Activated naive CD4-positive, alpha-beta T cell (primary cell): ENCODE measurements at places on chromosomes 12 and 14.

- DNase-seq: no peak
Observed at GRCh38 chr14:103480595-103480994, 42.0 kb downstream of the CKB start.

- no peak for DNase-seq
Observed at GRCh38 chr12:10739157-10740118, 16.3 kb upstream of the YBX3 start.

- DNase-seq: no peak
Observed at GRCh38 chr12:43208627-43209026, 343.4 kb downstream of the ADAMTS20 start.

DNA sequence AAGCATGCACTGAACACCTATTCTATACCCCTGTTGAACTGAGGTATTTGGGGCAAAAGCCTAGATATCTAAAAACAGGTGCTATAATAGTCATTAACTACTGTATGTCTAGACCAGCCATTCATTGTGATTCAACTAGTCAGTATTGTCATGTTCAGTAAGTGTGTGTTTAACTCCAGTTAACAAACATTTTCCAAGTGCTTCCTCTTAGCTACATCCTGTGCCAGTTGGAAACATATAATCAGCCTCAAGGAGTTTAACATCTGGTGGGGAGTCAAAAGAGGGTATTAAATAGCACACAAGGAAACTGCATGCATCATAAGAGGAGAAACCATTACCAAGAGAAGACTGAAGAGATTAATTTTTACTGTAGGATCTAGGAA is 20.4 kb downstream of the TMTC1 start:
- no peak for DNase-seq

GRCh38 chr14:50784683-50785456 is 46.1 kb downstream of the NIN start:
- no peak for DNase-seq

DNA sequence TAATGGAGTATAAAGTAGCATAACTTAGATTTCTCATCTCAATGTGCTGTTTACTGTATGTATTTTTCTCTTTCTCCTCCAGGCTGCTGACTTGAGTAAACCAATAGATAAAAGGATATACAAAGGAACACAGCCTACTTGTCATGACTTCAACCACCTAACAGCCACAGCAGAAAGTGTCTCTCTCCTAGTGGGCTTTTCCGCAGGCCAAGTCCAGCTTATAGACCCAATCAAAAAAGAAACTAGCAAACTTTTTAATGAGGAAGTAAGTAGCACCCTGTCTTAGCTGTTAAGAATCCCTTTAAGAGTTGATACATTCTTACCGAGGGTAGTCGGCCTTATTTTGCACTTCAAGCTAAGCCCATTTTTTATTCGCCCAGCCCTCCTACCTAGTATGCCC is 55.2 kb downstream of the WDR20 start:
- no peak for DNase-seq

- DNase-seq: no peak
Observed at GRCh38 chr12:102407776-102408486, 72.4 kb downstream of the IGF1 start.

GRCh38 chr14:91654836-91655235 is 77.0 kb downstream of the CATSPERB start:
- DNase-seq: no peak

DNA sequence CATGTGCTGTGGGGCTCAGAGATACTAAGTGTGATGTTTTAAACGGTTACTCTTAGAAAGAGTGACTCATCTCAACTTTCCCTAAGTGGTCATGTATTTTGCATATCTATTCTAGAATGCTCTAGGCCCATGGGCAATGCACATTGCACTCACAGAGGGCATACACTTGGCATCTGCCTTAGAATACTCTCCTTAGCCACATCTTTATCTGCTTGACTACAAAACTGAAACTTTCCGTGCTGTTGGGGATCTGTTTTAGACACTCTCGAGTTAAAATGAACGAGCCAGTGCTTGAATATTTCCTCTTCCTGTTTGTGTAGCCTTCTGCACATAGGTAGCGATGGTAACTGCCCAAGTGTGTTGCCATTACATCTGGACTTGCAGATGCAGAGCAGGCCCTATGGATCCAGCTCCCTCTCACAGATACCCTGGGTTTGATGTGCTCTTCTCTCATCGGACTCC is 180.5 kb downstream of the CAND1 start:
- DNase-seq: no peak

- no peak for DNase-seq
Observed at GRCh38 chr12:4228122-4228580, 45.4 kb upstream of the CCND2 start.

DNA sequence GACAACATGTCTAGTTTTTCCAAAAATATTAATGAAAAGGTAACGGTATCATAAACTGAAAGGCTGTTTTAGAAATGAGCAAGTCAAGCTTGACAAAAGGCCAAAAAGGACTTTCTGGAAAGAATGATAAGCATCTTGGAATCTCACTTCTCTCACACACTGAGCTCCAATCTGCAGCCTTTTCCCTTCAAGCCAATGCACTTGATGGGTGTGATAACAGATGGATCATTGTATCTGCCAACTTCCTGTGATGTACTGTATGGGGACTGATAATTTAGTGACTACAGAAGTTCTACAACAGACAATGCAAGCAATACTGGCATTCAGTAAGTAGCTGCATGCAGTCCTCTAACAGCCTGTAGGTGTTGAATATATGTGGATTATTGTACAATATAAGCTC is 147.1 kb downstream of the MED13L start:
- DNase-seq: no peak

- no peak for DNase-seq
Observed at GRCh38 chr12:106954462-106955376, 988 bp upstream of the TMEM263 start.
